Activated CD8-positive, alpha-beta T cell treated with anti-CD3 and anti-CD28 coated beads, Interleukin-2, amount 10 ng/mL, durations not matched to agents 7 days and 5 days (primary cell): ENCODE measurements at places on chromosomes 2 and 18. TPM values are rescaled to one million over a fixed set of nuclear protein-coding genes. Genes with fewer than 3 reads are reported as not detected.

Gene CAPN14
- not detected for total RNA-seq

Gene GPR55
- 12.3 TPM for total RNA-seq

- H3K4me1 ChIP-seq, result peaks cover 30% of the 10 kb centered on the region
- H3K27ac ChIP-seq, result peak overlapping the region; percentile 86
- peak overlapping the region; percentile 81 for H3K4me3 ChIP-seq
- H3K36me3 ChIP-seq, result peaks cover 25% of the 10 kb centered on the region
- DNase-seq, result peak; percentile 56
These were observed 59.3 kb downstream of the EMILIN2 start for GRCh38 chr18:2905854-2906703.

- no peaks in the 10 kb centered on the region for H3K4me1 ChIP-seq
- H3K4me3 ChIP-seq, result no peak overlapping the region
- H3K27me3 ChIP-seq, result peaks cover 36% of the 10 kb centered on the region
- H3K27ac ChIP-seq, result no peak overlapping the region
These were observed 129.1 kb upstream of the SMAD2 start for GRCh38 chr18:48059455-48060010.

DNA sequence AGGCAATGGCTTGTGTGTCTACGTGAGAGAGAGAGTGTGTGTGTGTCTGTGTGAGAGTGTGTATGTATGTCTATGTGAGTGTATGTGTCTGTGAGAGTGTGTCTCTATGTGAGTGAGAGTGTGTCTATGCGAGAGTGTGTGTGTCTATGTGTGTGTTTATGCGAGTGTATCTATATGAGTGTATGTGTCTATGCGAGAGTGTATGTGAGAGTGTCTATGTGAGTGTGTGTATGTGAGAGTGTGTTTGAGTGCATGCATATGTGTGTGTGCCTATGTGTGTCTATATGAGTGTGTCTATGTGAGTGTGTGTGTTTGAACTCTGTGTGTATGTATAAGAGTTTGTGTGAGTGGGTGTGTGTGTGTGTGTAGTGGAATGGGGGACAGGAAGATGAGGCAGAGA, 9.8 kb upstream of the GNLY start:
- DNase-seq, result no peak
- H3K27ac ChIP-seq, result no peak overlapping the region
- peaks cover 9% of the 10 kb centered on the region for H3K27me3 ChIP-seq
- H3K4me1 ChIP-seq, result peaks cover 21% of the 10 kb centered on the region
- peaks cover 2% of the 10 kb centered on the region for H3K36me3 ChIP-seq
- H3K4me3 ChIP-seq, result no peak overlapping the region

Gene SOCS6
- total RNA-seq, result 0.92 TPM

DNA sequence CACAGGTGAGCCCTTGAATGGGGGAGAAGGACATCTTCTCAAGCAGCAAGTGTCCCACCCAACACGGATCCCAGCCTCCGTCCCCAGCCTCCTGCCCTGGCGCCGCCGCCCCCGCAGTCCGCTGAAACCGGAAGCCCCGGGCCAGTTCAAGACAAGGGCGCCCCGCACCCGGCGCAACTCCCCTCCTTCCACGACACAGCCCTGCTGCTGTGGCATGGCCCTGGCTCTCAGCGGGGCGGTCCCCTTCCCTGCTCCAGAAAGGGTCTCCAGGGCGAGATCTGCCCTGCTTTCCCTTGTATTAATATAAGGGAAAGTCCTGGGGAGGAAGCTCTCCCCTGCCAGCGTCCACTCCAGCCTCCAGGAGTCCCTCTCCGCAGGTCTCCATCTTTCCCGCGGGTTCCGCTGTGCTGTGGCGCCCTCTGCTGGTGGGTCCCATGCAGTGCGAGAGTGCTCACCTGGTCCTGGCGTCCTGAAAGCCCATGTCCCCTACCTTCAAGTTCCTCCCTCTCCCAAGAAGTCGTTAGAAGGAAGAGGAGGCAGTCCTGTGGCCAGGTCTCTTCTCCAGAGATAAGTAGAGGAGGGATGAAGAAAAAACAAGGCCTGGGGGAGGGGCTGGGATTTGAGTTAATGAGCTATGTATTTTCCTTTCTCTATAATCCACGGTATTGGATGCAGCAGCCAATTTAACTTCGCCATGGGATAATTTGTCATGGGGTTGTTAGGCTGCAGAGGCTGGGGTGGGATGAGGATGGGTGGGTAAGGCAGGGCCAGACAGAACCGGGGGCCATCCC, 176.0 kb downstream of the SMAD2 start:
- no peaks in the 10 kb centered on the region for H3K4me1 ChIP-seq
- H3K4me3 ChIP-seq, result no peak overlapping the region
- H3K27me3 ChIP-seq, result no peaks in the 10 kb centered on the region

GRCh38 chr18:48955830-48956261, 5.1 kb upstream of the SMAD7 start:
- peaks cover 16% of the 10 kb centered on the region for H3K27me3 ChIP-seq
- H3K36me3 ChIP-seq, result peaks cover 1% of the 10 kb centered on the region
- H3K4me3 ChIP-seq, result no peak overlapping the region
- peaks cover 23% of the 10 kb centered on the region for H3K4me1 ChIP-seq

GRCh38 chr2:187482796-187483195, 34.7 kb upstream of the CALCRL start:
- no peaks in the 10 kb centered on the region for H3K4me1 ChIP-seq
- no peaks in the 10 kb centered on the region for H3K36me3 ChIP-seq
- no peak overlapping the region for H3K27ac ChIP-seq
- no peak overlapping the region for H3K4me3 ChIP-seq
- no peak for DNase-seq

DNA sequence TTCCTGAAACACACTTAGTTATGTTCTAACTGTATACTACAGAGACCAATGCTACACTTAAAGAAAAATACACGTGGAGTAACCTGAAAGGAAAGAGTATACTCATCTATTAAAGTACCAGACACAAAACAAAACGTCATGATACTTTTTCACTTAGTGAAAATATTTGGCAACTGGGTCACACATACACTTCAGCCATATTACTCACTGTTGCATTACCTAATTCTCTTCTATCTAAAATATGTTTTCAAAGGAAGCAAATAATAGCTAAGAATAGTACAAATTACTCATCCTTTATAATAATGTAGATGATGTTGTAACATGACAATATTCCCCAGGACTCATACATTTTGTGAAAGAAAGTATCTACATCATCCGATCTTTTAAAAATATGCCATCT, 76.5 kb upstream of the EPB41L3 start:
- H3K36me3 ChIP-seq, result no peaks in the 10 kb centered on the region
- H3K27ac ChIP-seq, result no peak overlapping the region
- H3K27me3 ChIP-seq, result peaks cover 3% of the 10 kb centered on the region
- H3K4me3 ChIP-seq, result no peak overlapping the region
- no peak for DNase-seq

- H3K36me3 ChIP-seq, result no peaks in the 10 kb centered on the region
- H3K27ac ChIP-seq, result no peak overlapping the region
- no peaks in the 10 kb centered on the region for H3K4me1 ChIP-seq
- H3K27me3 ChIP-seq, result no peaks in the 10 kb centered on the region
These were observed 3.2 kb downstream of the LRRC30 start for GRCh38 chr18:7234091-7234490.

DNA sequence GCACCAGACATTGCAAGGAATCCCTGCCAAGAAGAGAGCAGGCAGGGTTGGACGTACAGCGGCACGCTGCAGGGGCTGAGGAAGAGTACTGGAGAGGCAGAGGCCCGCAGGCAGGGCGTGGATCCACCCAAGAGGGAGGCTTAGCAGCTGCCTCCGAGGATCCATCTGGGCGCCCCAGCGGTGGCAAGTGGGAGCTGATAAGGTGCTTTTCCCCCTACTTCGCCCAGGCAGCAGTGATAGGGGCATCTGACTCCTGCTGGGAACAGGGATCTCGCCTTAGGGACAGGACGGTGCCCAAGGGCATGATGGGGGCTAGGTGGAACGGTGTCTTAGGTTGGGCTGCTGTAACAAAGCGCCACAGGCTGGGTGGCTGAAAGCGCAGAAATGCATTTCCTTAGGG, 67.4 kb upstream of the HS6ST1 start:
- no peaks in the 10 kb centered on the region for H3K4me1 ChIP-seq
- no peak for DNase-seq
- no peaks in the 10 kb centered on the region for H3K36me3 ChIP-seq
- H3K27ac ChIP-seq, result no peak overlapping the region

Gene GPR75
- total RNA-seq, result 2.8 TPM

GRCh38 chr18:25817546-25818237, 272.7 kb downstream of the SS18 start:
- H3K27me3 ChIP-seq, result no peaks in the 10 kb centered on the region
- H3K27ac ChIP-seq, result no peak overlapping the region
- peaks cover 12% of the 10 kb centered on the region for H3K4me1 ChIP-seq
- H3K4me3 ChIP-seq, result no peak overlapping the region

GRCh38 chr18:59060551-59060950, 79.1 kb upstream of the SEC11C start:
- no peak overlapping the region for H3K4me3 ChIP-seq
- H3K36me3 ChIP-seq, result no peaks in the 10 kb centered on the region
- H3K27ac ChIP-seq, result no peak overlapping the region

DNA sequence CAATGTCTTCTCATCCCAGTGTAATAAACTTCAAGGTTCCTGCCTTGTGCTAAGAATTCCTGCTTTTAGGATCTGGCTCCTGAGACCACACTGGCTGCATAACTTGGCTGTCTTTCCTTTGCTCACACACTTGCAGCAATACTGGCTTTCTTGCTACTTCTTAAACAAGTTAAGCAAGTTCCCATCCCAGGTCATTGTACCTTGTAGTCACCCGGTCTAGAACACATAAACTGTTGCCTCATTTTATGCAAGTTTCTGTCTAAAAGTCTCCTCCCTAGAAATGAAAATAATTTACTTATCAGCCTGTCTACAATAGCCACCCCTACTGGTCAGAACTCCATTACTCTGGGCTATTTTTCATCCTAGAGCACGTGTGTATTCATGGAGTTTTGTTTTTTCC, 887.9 kb upstream of the FAM98A start:
- H3K36me3 ChIP-seq, result no peaks in the 10 kb centered on the region
- no peak for DNase-seq
- no peaks in the 10 kb centered on the region for H3K27me3 ChIP-seq

DNA sequence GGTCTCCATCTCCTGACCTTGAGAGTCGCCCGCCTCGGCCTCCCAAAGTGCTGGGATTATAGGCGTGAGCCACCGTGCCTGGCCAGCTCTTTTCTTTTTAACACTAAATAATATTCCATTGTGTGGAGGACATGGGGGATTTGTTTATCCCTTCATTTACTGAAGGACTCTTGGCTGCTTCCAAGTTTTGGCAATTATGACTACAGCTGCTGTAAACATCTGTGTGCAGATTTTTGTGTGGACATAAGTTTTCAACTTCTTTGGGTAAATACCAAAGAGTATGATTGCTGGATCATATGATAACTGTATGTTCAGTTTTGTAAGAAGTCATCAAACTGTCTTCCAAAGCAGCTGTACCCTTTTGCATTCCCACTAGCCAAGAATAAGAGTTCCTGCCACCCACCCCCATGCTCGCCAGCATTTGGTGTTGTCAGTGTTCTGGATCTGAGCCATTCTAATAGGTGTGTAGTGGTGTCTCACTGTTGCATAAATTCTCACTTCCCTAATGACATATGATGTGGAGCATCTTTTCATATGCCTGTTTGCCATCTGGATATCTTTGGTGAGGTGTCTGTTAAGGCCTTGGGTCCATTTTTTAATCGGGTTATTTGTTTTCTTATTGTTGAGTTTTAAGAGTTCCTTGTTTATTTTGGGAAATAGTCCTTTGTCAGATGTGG, 52.2 kb downstream of the TNFRSF11A start:
- peaks cover 3% of the 10 kb centered on the region for H3K4me1 ChIP-seq
- H3K4me3 ChIP-seq, result no peak overlapping the region
- H3K27ac ChIP-seq, result no peak overlapping the region
- H3K36me3 ChIP-seq, result no peaks in the 10 kb centered on the region

DNA sequence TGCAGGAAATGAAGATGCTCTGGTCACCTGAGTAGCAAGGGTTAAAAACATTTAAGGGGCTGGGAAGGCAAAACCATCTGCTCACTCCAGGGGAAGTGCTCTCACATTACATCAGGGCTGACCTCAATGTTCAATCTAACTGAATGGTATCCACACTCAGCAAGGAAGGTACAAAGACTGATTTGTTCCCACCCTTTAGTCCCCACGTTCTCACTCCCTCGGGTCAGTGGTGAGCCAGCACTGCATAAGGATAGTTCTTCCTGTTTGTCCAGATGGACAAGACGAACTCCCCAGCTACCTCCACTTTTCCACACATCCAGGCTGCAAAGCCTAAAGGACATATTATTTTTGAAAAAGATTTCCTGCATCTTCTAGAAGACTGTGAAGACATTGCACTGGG, 126.6 kb upstream of the SLC14A2 start:
- H3K36me3 ChIP-seq, result no peaks in the 10 kb centered on the region
- peaks cover 3% of the 10 kb centered on the region for H3K27me3 ChIP-seq
- no peak overlapping the region for H3K4me3 ChIP-seq
- H3K4me1 ChIP-seq, result no peaks in the 10 kb centered on the region

Gene SERPINB13
- not detected for total RNA-seq

GRCh38 chr2:111652038-111652437, 232.0 kb downstream of the ANAPC1 start:
- H3K36me3 ChIP-seq, result no peaks in the 10 kb centered on the region
- no peak for DNase-seq
- H3K4me1 ChIP-seq, result no peaks in the 10 kb centered on the region
- no peak overlapping the region for H3K27ac ChIP-seq

GRCh38 chr18:79934311-79935097, 16.9 kb downstream of the SLC66A2 start:
- H3K4me3 ChIP-seq, result no peak overlapping the region
- no peaks in the 10 kb centered on the region for H3K4me1 ChIP-seq
- no peak for DNase-seq
- no peak overlapping the region for H3K27ac ChIP-seq

DNA sequence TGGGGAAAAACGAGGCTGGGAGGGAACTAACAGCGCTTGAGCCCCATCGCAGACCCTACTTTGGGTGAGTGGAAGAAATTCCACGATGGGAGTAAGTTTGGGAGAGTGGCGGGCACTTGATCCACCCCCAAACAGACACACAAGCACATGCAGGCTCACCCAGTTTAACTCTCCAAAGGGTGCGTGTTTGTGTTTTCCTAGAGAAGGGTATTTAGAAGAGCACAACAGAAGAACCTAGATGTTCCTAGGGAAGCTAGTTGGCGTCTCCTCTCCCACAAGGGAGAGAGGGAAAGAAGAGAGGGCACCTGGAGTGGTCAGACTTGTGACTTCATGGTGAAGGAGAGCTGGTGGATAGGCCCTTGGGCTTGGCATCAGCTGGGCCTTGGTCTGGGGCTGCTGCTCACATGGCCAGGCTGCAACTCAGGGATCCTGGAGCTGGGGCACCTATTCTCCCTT, 3.2 kb downstream of the GATA6 start:
- peaks cover 74% of the 10 kb centered on the region for H3K27me3 ChIP-seq
- no peak overlapping the region for H3K4me3 ChIP-seq

Gene OBSL1
- 0.45 TPM for total RNA-seq

DNA sequence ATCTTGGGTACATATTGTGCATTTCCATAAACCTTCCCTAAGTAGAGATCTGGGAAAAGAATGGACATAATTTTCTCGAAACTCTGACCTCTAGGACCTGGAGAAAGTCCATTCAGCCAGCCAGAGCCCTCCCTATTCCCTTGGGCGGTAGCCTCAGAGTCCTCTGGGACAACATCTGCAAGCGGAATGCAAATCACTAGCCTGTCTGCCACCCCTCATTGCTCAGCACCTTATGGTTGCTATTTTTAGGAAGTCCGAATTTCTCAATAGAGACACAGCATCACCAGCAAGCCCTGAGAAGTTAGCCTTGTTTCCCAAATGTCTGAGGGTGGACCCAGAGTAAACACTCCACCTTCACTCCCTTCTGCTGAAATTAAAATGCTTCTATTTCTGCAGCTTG, 17.6 kb upstream of the CD28 start:
- H3K4me3 ChIP-seq, result no peak overlapping the region
- no peak overlapping the region for H3K27ac ChIP-seq
- H3K36me3 ChIP-seq, result no peaks in the 10 kb centered on the region
- peaks cover 21% of the 10 kb centered on the region for H3K4me1 ChIP-seq
- DNase-seq, result no peak

Gene PRKAG3
- not detected for total RNA-seq
